ENCODE measurements at places on chromosomes 1 and 21. TPM values are rescaled to one million over a fixed set of nuclear protein-coding genes. Genes with fewer than 3 reads are reported as not detected.

DNA sequence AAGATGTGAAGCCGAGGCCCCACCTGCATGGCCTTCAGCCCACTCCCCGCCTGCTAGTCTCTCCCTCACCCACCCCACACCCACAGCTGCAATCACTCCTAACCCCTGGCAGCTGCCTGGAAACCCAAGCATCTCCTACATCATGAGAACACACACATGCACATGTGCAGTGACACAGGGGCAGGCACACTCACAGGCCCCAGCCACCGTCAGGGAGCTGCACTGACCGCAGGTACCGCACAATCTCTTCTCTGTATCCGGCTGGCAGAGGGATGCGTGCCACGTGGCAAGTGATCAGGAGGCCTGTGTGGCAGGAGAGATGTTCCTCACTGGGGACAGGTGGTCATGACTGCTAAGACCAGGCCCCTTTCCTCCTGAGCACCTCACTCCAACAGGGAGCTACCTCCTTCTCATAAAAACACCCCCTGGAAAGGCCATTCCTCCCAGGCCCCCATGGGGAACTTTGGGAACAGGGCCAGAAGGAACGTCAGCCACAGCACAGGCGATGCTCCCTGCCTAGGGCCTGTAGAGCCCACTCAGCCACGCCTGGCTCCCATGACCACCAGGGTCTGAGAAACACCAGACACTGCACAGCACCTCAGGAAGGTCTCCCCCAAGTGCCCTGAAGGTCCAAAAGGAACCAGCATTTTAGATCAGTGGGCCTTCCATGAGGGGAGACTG is 6.0 kb downstream of the LSS start:
- no peak for DNase-seq

- DNase-seq = no peak
Observed at GRCh38 chr1:221824025-221824424, 82.1 kb upstream of the DUSP10 start.

DNA sequence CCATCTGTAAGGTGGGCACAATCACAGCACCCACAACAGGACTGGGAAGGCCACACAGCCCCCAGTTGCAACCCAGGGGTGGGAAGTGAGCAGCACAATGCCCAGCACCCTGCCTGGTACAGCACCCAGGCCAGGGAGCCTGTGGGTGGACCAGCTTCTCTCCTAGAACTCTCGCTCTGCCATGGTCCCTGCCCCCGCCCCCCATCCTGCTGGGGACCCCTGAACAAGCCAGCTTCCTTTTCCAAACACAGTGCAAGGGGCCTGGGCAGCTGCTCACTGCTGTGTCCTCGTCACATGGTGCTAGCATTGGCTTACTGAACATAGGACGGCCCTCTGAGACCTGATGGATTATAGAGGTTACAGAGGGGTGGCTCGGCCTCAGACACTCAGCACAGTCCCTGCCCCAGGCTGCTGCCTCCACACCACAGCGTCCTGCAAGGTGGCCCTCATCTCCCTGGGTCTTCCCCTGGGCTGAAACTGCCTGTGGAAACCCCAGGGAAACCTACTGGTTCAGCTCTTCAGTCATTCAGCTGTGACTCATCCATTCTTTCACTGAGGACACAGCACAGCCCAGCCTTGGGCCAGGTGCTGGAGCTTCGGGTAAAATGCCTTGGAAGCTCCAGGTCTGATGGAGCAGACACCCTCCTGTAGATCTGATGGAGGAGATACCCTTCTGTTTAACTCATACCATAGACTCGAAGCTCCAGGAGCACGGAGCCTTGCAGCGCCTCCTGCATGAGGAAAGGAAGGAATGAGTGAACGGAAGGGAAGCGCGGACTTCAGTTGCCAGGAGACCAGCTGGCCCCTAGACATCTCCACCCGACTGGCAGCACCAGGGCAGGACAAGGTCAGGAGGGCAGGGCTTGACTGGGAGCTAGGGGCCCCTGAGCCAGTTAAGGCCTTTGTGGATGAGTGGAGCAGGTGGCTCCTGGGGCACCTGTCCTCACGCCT is 8.1 kb upstream of the PRDM16 start:
- no peak for DNase-seq

DNA sequence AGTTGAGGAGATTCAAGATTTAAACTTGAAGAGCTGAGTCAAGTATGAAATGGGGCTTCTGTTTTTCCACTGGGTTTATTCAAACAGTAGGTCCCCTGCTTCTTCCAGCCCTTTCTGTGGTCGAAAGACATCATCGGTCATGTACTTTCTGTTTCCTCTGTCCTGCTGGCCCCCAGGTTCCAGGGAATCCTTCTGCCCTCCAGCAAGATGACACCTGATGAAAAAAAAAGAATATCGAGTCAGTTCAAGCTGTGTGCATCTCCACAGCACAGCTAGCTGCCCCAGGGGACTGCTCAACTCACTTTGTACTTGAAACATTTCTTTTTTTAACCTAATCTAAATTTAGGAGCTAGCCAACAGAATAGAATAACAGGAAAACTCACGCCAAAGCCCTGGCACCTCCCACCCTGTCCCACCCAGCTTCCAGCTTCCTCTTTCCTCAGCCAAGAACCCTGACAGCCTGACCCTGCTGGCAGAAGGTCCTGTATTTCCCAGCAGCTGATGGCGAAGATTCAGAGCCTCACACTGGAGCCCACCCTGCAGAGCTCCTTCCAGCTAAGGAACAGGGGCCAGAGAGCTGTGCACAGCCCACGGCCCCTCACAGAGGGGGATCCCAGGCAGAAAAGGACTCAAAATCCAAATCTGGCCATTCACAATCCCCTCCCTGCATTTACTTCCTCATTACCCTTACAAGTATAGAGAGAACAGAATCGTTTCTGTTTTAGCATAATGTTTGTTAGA is 176.5 kb downstream of the PSMG1 start:
- DNase-seq = no peak

DNA sequence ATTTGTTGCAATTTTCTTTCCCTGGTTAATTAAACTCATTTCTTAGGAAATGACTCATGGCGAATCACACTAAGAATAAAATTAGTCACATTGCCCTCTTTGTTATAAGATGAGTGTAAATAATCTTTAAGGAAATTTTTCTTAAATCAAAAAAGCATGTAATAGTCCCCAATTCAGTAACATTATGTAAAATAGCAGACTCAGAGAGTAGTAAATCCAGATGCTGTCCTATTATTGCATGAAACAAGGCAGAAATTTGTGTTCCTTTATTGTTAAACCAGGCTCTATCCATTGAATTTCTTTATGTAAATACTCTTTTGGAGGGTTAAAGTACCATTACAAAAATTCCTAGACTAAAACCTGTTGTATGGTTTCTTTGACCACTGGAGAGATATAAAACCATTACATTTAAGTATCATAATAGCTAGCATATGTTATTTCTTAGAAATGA is 154.5 kb upstream of the C1orf87 start:
- DNase-seq = no peak

- no peak for DNase-seq
Observed at GRCh38 chr1:228911225-228912210, 176.2 kb downstream of the RHOU start.

The KIF21B gene
- total RNA-seq = 1.5 TPM

The HRNR gene
- not detected for total RNA-seq

The MKNK1 gene
- 37.3 TPM for total RNA-seq

Measured in urinary bladder (tissue), 4 donors.